NCI-H1417 (cell line): ENCODE measurements at places on chromosomes 1 and 21.

- no peak for DNase-seq
These were observed 119.3 kb downstream of the SIK1 start for GRCh38 chr21:43307677-43308070.

DNA sequence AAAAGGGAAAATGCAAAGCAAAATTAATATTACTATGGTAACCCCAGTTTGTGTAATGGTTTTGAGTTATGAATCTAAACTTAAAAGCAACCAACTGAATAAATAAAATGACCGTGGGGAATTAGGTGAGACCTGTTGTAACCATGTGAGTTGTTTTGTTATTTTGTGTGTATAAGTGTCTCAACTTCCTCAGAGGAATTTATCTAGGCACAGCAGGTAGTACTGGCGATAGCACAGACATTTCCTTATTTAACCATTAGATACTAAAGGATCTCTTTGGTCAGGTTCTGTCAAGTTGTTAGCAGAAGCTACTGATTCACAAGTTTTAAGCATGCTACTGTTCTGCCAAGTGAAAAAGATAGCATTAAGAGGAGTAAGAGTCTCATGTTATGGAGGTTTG is 39.3 kb upstream of the LRRC7 start:
- no peak for DNase-seq

GRCh38 chr1:101364370-101365120 is 127.7 kb downstream of the S1PR1 start:
- DNase-seq = no peak

DNA sequence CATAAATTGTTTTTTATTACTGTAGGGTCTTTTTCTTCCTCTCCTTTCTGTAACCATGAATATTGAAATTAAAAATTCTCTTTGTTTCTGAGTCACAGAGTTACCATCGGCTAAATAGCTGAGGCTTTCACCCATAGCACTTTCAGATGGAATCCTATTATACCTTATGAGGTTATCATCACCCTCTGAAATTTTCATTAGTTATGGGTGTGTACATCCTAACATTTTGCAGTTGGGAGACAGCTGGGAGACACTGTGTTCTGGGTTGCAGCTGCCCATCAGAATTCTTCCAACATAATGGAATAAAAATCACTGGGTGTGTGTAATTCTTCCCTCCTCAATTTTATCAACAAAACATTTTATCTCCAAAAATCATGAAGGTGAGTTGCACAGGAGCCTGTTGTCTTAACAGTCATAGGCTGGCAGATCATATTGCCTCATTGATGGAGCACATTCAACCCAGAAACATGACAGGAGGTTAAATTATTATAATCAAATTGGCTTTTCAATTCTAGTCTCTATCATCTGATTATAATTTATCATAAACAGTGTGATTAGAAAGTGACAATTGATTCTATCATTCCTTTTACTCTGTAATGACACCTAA is 17.4 kb downstream of the CYYR1 start:
- no peak for DNase-seq

DNA sequence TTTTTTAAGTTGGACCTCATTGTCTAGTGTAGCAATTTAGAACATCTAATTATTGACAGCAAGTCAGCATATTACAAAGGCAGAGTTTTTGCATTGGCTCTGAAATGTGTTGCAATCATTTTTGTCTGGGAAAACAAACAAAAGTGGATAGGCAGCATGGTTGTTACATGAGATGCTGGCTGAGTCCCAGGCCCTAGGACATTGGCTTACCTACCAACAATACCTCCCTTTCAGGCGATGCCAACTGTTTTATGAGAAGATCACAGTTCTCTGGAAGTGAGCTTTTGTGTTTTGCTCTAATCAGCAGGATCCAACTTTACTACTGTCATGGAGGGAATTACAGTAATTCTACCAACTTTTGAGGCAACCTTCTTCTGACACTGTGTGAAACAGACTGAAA is 71.5 kb upstream of the CXADR start:
- no peak for DNase-seq

DNA sequence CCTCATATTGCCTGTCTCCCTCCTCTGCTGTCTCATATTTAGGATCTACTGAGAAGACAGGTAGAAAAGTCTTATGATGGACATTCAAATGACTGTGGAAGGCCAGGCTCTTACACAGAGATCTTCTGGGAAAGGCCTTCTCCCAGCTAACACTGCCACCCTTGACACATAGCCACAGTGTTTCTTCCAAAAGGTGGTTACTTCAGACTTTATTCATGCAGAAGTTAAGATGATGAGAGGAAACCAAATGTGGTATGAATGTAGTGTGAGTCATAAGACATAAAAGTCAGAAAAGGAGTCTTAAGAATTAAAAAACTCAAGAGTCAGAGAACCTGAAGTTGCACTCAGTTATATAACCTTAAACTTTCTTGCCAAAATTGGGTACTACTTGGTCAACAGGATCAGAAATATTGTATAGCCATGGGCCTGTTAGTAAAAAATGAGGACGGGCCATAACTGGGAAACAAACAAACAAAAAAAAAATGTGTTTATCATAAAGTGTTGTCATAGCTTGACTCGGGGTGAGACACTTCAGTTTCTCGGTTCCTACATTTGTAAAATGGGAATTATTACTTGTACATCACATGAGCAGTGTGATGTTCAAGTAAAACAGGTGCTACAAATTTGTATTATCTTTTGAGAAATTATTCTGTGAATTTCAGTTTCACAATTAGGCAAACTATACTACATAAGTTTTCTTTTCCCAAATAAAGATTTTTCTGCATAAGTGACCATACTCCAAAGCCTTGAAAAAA is 1.2 kb upstream of the DENND1B start:
- DNase-seq = no peak
